ENCODE measurements at places on chromosomes 5 and 9.

DNA sequence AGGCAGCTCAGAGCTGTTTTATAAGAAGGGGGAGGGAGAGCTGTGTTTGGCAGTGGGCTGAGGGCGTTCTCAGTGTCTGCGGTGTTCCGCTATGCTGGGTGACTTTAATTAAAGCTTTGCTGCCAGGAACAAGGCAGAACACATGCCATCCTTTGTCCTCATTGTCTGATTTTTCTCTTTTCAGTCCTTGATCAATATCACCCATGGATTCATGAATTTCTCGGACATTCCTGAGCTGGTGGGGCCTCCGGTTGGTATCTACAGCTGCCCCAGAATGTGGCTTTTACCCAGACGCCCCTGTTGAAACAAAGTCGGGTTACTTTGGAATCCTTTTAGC, 66.5 kb upstream of the TGFBR1 start:
- no peak for DNase-seq

- no peak for DNase-seq
These were observed 132.2 kb downstream of the ARL15 start for GRCh38 chr5:54178207-54178606.

DNA sequence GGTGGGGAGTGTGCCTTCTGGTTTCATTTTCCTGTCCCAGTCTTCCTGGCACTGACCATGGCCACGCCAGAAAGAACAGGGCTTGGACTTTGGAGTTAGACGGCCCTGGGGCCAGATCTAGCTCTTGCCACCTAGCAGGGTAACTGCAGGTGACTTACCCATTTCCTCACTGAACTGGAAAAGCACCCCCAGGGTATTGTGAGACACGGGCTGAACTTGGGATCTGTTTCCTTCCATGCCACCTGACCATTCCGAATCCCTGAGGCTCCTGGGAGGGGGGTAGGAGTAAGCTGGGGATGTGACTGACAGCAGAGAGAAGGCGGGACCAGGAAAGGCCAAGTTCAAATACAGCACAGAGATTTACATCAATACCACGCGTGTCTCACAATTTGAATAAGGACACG, 9.4 kb downstream of the HNRNPAB start:
- no peak for DNase-seq

- DNase-seq = no peak
These were observed 11.9 kb upstream of the COX7C start for GRCh38 chr5:86605881-86606280.

DNA sequence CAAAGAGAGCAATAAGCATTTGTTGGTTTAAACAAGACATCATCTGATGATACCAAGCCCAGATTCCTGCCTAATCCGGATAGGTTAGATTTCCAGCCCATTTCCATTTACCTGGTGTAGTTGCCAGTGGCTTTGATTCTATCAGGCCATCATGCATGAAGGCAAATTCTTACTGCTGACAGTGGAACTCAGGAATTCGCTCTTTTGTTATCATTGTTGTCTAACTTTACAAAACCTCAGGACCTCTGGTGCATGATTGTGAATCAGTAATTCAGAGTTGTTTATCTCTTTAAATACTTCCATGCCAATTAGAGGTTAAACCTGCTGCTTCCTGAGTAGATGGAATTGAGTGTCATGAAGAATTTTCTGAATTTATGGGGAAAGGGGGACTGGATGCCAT, 76.5 kb downstream of the C9orf152 start:
- no peak for DNase-seq

- no peak for DNase-seq
These were observed 312.3 kb upstream of the NMUR2 start for GRCh38 chr5:152717393-152717792.

- DNase-seq = no peak
These were observed 30.6 kb downstream of the GPR107 start for GRCh38 chr9:130084337-130084736.

GRCh38 chr9:85038824-85039608, 369.5 kb downstream of the NTRK2 start:
- no peak for DNase-seq

- DNase-seq = no peak
These were observed 42.9 kb upstream of the HAND1 start for GRCh38 chr5:154520861-154521453.

DNA sequence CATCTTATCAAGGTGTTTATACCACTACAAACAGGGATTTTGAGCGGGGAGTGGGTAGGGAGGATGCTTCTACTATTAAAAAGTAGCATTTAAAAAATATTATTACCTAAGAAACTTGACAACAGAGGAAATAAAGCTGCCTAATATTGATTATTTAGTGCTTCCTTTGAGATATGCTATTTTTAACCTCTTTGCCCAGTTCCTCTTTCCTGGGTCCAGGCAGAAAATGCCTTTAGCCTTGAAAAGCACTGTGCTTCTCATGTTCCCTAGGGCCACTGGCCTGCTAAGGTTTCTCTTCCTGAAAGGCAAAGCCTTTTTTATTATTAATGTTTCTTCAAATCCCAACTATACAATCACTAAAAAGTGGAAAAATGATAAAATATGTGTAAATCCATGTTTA, 217.2 kb upstream of the HAPLN1 start:
- no peak for DNase-seq

DNA sequence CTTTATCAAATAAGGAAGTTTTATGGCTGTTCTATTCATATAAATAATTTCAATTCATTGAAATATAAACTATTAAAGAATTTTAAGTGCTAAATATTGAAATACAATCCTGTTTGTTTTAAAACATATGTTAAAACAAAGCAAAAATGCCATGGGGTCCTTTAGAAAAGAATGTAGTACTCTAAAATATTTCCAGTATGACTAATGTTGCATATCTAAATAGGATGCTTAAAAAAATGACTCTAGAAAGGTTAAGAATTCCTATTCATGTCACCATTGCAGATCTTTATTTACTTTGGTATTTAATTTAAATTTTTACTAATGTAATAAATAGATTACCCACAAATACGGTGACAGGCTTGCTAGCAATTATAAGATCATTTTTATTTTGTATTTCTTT, 132.3 kb downstream of the ZNF608 start:
- no peak for DNase-seq

DNA sequence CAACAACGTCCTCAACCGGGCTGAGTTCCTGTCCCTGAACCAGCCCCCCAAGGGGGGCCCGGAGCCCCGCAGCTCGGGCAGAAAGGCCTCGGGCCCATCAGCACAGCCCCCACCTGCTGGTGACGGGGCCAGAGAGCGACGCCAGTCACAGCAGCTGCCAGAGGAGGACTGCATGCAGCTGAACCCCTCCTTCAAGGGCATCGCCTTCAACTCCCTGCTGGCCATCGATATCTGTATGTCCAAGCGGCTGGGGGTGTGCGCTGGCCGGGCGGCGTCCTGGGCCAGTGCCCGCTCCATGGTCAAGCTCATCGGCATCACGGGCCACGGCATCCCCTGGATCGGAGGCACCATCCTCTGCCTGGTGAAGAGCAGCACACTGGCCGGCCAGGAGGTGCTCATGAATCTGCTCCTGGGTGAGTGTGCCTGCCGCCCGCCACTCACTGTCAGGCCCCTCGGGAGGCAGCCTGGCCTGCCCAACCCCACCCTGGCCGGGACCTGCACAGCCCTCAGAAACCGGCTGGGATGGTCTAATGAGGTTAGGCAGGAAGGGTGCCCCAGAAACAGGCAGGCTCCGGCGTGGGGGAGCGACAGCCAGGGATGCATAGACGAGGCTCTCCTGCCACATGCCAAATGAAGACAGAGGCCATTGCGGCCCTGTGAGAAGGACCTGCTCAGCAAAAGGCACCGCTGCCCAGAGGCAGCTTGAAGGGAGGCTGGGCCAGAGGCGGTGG, 678 bp downstream of the PLPP7 start:
- DNase-seq = no peak

- no peak for DNase-seq
These were observed 13.4 kb downstream of the FLT4 start for GRCh38 chr5:180636016-180636402.

GRCh38 chr9:106795031-106795430, 67.9 kb upstream of the ZNF462 start:
- DNase-seq = no peak

- DNase-seq = no peak
These were observed 113.0 kb upstream of the DMRT1 start for GRCh38 chr9:728535-728934.

- peak; percentile 84 for DNase-seq
These were observed 81.7 kb upstream of the ZBTB43 start for GRCh38 chr9:126722922-126723806.

DNA sequence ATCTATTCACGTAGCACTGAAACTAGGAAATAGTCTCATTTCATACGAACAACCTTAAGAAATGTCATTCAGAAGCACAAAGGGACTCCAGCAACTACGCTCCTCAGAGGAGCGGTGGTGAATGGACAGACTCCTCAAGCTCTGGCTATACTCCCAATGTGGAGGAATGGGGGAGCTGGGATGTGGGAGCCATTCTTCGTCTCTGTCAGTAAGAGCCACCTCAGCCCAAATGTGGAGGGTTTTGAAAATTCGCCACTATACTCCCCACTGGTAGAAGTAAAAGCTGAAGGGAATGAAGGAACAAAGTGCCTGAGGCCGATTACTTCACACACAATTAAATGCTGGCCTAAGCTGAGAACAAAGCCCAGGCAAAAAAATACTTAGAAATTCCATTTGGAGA, 96.3 kb downstream of the ADAMTS12 start:
- DNase-seq = no peak

- DNase-seq = no peak
These were observed 46.5 kb upstream of the VDAC1 start for GRCh38 chr5:134051305-134051704.

GRCh38 chr9:137772281-137772873, 105.2 kb upstream of the CACNA1B start:
- no peak for DNase-seq

DNA sequence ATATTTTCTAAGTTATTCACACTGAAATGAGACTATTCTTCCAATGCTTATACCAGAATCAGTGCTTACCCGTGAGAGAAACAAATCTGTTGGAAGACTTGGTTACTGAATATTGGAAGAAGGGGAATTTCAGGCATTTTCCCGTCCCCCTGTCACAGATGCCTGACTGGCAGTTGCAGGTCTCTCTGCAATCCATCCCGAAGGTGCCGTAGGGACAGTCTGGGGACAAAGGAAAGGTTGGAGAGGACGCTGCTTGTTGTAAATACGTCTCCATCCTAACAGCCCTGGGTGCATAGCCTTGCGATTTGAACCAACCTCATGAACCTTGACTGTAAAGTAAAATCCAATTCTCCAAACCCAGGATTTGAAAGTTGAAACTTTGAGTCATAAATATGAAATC, 3.5 kb downstream of the ESM1 start:
- DNase-seq = no peak

GRCh38 chr5:169801781-169802180, 164.7 kb downstream of the DOCK2 start:
- DNase-seq = no peak

- no peak for DNase-seq
These were observed 30.6 kb upstream of the IQGAP2 start for GRCh38 chr5:76372323-76373054.

- no peak for DNase-seq
These were observed 147.7 kb downstream of the DCP2 start for GRCh38 chr5:113124265-113124664.

GRCh38 chr5:12335938-12336337, 431.7 kb upstream of the CTNND2 start:
- no peak for DNase-seq

GRCh38 chr5:65970481-65971367, 44.3 kb downstream of the ERBIN start:
- no peak for DNase-seq

GRCh38 chr5:168177831-168178450, 113.5 kb upstream of the WWC1 start:
- DNase-seq = no peak

- no peak for DNase-seq
These were observed 37.0 kb downstream of the B4GALT1 start for GRCh38 chr9:33129886-33130881.

DNA sequence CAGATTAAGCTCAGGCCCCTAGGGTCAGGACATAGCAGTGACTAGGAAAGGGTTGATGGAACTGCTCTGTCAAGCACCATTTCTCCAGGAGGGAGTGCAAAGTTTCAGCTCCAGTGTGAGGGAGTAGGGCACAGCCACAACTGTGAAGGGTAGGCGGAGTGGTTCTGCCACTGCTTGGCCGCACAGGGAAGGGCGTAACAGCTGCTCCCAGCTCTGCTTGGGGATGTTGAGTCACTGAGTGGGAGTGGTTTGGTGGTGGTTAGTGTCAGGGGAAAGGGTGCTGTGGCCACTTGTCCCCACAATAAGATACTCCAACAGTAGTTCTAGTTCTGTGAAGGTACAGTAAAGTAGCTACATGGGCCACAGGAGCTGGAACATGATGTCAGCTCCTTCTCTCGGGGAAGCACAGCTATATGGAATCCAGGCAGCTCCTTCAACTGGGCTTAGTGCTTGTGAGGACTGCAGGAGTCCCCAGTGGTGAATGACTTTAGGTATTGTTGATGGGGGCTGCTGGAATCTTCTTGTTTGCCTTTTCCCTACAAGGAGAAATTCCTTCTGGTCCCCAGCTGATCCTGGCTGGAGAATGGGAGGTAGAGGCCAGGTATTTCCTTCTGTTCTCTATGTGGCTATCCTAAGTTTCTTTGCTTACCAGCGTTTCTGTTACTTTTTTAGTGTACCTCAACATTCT, 314.5 kb downstream of the SPATA31D1 start:
- DNase-seq = no peak

DNA sequence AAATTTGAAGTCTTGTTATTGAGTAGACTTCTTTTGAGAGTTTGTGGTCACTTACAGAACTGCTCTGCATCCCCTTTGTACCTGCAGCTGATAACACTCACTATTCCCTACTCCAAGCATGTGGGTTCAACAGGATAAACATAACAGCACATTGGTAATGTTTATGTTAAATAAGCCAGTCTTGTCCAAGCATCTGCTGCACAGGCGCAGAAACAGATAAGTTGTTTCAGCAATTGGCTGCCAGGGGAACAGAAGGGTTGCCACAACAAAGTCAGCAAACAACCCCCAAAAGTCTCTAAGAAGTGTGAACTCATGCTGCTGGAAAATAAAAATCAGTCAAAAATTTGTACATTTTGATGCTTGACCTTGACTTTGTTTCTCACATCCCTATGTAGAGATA, 174.6 kb downstream of the GDNF start:
- DNase-seq = no peak
